Activated naive CD4-positive, alpha-beta T cell treated with anti-CD3 and anti-CD28 coated beads for 36 hours (primary cell): ENCODE measurements at places on chromosomes 3 and 15.

DNA sequence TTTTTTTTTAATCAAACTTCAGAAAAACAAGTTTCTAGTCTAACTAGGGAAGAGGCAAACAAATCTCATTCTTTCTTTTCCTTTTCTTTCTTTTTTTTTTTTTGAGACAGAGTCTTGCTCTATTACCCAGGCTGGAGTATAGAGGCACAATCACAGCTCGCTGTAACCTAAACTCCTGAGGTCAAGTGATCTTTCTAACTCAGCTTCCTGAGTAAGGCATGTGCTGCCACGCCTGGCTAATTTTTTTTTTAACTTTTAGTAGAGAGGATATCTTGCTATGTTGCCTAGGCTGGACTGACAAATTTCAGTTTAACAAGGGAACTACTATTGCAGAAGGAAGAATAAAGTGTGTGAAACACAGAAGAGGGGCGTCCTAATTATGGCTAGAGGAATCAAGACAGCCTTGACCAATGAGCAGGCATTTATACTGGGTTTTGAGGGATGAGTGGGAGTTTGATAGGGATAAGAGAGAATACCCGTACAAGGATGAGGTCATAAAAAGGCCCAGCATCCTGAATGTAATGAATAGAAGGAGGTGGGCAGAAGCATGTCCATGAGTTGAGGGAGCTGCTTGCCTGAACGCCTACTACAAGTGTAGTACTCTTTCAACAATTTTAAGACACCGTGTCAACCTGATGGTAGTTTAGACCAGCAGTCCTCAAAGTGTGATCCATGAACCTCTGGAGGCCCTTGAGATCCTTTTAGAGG, 6.7 kb upstream of the ZFAND6 start:
- DNase-seq: no peak

- DNase-seq: no peak
These were observed 196.0 kb upstream of the BCL6 start for GRCh38 chr3:187941135-187941847.

- peak; percentile 81 for DNase-seq
These were observed 265.1 kb downstream of the NFKBIZ start for GRCh38 chr3:102114264-102114979.

GRCh38 chr3:13077431-13078162, 4.4 kb upstream of the IQSEC1 start:
- DNase-seq: no peak

DNA sequence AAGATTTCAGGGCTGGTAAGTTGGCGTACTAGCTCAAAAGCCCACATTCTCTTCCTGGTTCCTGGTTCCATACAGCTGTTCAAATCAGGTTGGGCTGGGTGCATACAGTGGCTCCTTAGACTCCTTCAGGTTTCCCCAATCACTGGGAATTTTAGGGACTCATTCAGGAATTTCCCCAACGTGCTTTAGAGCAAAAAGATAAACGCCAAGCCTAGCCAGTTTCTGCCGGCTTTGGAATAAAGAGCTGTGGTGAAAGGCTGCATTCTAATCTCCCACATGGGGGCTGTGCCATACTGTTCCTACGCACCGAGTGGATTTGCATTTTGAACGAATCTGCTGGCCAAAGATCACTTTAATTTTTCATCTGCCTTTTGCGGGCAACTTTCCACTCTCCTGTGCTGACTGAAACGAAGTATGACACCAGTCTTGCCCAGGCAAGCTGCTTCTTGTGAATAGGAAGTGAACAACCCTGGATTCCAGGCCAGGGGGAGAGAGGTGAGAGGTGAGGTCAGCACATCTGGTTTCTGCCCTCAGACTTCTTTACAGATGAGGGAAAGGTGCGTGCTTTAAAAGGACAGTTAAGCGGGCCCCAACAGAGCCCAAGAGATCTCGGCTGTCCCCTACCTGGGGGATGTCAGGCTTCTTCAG, 184.2 kb upstream of the PDZRN3 start:
- DNase-seq: no peak

- DNase-seq: peak; percentile 43
These were observed at the start of gene NT5DC2 for GRCh38 chr3:52533623-52534280. NT5DC2 (minus strand) TSS chr3:52533857; CDS start chr3:52533737, 120 bp downstream.

- no peak for DNase-seq
These were observed 165.4 kb upstream of the P2RY1 start for GRCh38 chr3:152669560-152669959.

GRCh38 chr3:66675366-66675765, 174.5 kb upstream of the LRIG1 start:
- no peak for DNase-seq

DNA sequence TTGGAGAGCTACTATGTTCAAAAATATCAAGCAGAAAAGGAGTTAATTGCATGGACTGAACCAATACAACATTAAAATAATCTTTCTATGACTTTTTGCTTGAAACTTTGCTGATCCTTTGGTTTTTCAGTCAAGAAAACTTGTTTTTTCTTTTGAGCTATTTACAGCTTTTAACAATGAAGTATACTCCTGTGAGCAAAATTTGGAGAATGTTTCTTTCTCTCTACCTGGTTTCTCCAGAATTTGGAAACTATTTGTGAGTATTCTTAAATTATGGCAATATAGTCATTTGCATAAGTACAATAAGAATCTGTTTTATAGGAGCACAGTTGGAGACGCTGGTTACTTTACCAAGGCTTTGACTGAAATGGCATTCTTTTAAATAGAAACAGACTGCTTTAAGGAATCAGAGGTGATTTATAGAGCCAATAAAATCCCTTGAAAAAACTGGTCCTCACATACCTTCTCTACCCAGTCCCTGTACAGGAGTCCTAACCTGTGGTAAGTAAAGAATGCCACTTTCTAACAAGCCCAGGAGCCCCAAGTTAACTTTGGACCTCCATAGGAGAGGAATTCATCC, 127.4 kb downstream of the PLCH1 start:
- DNase-seq: no peak

GRCh38 chr3:14719006-14719405, 44.1 kb downstream of the C3orf20 start:
- DNase-seq: no peak

GRCh38 chr15:31214864-31215489, 111.7 kb upstream of the KLF13 start:
- DNase-seq: no peak

DNA sequence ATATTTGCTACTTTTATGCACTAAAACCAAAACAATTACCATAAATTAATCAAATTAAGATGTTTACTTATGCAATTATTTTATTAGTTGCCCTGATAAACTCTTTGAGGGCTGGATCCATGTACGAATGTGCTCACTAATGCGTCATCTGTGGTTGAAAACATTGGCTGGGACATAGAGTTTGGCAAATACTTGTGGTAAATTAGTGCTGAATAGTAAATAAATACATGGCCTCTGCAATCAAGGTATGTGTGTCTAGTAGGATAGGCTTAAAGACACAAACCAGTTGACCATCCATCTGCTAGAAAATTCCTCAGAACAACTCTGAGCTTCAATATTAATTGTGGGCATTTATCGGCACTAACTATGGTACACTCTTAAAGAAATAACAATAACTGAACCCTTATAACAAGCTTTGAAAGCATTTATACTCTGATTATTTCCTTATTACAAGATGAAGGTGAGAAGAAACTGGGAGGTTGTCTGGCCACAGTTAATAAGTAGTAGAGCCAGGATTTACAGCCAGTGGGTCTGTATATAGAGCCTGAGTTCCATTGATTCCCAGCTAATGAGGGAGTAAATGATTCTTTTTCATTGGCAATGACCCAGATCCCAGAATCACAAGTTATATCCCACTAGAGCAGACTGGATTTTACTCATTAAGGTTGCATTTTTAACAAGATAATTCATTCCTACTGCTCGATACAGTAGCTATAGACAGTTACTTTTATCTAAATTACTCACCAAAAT, 169.5 kb upstream of the CNTN6 start:
- no peak for DNase-seq

DNA sequence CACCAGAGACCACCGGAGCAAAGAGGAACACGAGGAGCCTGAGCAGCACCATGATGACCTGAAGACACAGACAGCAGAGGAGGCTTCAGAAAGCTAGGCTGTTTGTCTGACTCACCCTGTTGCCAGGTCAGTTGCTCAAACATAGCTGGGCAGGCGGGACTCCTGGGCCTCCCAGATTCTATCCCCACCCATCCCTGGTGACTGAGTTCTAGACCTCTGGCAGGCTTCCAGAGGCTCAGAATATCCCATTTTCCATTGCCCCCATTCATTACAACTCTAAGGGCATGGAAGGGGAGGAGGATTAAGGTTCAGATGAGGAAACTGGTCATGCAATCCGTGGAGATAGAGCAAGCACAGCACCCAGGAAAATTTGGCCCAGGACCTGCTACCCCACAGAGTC, at the start of gene CDHR4:
Gene CDHR4 (minus strand): TSS at position 113 of the 400 bp plus-strand sequence. CDS start 61 bp downstream, at position 52.
- DNase-seq: no peak

DNA sequence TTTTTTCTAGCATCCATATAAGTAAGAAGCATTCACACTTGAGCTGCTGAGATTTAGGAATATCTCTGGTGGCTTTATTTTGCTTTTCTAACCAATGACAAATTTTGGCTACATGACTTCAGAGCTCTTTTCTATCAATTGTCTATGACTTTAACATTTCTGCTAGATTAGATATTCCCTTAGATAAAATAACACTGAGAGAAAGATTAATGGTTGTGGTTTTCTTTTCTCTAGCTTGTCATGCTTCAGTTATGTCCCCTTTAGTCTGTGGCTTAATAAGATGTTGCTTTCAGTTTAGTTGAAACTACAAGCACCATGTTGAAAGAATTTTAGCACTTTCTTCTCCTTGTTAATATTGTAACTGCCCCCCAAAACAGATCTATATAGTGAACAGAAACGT, 665.6 kb upstream of the CCDC54 start:
- no peak for DNase-seq

- no peak for DNase-seq
These were observed 423.4 kb downstream of the MAGI1 start for GRCh38 chr3:65615329-65615728.

DNA sequence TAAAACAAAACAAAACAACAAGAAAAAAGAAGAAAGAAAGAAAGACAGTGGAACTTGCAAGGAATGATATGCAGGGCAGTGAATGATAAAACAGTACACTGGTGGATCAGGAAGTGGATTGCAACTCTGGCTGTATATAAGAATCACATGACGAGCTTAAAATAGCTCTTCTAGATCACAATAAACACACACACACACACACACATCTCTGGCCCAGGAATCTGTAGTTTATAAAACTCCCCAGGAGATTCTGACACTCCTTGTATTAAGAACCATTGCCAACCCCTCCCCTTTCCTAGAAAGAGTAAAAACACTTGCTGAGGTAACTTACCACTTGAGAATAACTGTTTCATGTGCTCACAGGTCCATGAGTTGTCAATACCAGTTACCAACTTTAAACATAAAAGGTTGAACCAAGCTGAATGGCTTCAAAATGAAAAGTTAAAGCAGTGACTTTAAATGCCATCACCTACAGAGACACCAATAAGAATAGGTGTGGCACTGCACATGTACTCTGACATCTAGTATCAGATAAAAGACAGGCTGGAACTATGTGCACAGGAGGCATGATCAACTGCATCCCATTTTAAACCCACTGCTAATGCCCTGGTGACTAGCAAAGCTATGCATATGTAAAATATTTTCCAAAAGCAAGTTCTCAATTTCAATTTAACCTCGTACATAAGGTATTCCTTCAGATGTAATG, 3.9 kb downstream of the CPOX start:
- no peak for DNase-seq

DNA sequence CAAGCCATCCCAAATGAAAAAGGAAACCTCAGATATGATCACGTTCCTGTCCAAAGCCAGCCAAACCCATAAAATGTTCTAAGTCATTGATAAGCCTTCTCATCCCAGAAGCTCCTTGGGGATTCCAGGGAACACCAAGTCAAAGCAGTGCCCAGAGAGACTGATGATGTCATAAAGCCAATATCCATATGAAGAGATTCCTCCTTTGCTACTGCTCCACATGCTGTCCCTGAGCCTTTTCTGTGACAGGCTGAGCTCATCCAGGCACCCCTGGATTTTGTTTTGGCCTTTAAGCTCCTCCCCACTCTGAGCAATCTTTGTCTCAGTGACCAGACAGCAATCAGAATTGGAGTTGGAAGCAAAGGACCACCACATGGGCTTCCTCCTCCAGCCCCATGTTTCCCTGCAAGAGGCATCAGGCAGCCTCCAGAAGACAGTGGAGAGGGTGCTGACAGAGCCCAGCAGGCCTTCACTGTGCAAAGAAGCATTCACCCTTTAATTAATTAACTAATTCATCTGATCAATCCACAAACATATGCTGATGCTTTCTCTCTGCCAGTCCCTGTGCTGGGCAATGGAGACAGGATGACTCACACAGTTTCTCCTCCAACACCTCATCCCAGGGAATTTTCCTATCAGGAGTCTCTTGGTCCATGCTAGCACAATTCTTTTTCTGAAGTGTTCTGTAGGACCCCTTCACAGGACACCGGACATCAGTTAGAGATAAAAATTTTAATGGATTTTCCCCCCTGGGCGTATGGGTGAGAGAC, 25.0 kb downstream of the MEX3B start:
- no peak for DNase-seq

- no peak for DNase-seq
These were observed 30.2 kb upstream of the HCLS1 start for GRCh38 chr3:121690777-121691405.

- no peak for DNase-seq
These were observed 22.5 kb downstream of the LRTM1 start for GRCh38 chr3:54905261-54905888.

- DNase-seq: no peak
These were observed 52.4 kb downstream of the PRKCI start for GRCh38 chr3:170274641-170275040.

- DNase-seq: no peak
These were observed 76.0 kb downstream of the ETFA start for GRCh38 chr15:76235186-76235826.
